Hematopoietic multipotent progenitor cell treated with erythropoietin and hydrocortisone succinate and interleukin-3 and kit ligand, for 15 days (in vitro differentiated cells): ENCODE measurements at places on chromosomes 16 and 17.
A peak's percentile ranks its signal among the peaks of the same experiment; 100 is the strongest.

DNA sequence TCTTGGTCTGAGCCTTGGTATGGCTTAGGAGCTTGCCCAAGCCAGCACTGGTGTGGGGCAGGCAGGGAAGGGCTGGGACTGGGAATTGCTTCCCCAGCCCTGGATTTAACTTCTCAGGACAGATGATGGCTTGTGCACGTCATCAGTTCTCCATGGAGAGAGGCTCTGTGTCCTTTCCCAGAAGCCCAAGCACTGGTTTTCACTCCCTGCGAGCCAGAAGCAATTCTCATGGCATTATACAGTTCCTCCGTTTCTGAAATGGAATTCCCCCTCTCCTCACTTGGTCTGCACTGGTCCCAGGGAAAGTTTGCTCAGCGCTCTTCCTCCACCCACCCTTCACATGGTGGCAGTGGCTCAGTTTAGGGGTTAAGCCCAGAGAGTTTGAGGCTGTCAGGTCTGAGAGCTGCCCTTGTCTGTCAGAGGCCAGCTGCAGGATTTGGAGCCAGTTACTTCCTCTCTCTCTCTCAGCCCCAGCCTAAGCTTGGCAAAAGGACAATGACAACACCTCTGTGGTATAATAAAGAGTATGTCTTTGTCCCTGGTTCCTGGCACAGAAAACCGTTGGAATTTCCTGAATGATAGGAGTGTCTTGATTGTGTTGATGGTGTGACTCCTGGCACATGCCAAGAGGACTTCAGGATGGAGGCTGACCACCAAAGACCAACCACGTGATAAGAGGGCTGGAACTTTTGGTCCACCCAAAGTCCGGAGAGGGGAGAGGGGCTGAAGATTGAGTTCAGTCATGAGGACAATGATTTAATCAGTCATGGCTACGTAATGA is 219.6 kb upstream of the TNRC6C start:
- no peak for DNase-seq

GRCh38 chr17:74773871-74774286 is 2.3 kb downstream of the NAT9 start:
- DNase-seq, result no peak

- DNase-seq, result no peak
Measured at GRCh38 chr17:48215583-48216139, 108.1 kb downstream of the SNX11 start.

DNA sequence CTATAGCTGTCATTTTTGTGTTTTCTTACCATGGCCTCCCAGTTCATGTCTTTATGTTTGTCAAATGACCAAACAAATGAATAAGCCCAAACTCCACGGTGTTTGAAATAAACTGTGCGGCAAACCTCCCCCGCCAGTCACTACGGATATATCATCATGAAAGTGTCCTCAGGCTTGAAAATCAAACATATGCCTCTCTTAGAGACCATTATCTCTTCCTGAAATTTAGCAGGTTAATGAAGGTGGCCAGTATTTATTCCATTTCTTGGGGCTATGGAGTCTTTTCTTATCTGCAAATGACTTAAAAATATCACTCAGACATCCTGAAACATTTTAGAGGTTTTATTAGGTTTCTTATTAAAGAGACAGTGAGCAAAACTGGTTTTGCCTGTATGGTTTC is 610.3 kb upstream of the CDH5 start:
- DNase-seq, result no peak

DNA sequence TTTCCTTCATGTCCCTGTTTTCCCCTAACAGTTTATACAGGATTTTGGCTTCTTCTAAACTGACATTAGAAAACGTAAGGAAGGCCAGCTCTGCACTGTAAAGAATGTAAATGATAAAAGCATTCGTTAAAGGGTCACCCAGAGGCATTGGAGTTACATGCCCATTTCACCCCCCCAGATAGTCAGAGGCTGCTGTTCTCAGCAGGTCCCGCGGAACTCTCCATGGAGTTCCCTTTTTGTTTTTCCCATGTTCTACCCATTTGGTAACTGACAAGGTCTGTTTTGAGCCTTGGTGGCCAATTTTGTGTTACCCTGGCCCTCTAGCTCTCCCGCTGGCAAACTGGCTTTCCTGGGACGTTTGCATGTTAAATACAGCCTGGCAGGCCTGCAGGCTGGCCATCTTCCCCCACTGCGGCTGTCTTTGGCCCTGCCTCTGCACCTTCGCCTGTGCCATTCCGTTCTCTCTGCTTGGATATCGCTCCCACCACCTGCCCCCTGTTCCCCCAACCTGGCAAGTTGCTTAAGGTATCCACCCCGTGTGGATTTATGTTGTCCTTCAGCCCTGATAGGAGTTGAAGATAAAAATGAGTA is 49.7 kb downstream of the EPN2 start:
- no peak for DNase-seq

DNA sequence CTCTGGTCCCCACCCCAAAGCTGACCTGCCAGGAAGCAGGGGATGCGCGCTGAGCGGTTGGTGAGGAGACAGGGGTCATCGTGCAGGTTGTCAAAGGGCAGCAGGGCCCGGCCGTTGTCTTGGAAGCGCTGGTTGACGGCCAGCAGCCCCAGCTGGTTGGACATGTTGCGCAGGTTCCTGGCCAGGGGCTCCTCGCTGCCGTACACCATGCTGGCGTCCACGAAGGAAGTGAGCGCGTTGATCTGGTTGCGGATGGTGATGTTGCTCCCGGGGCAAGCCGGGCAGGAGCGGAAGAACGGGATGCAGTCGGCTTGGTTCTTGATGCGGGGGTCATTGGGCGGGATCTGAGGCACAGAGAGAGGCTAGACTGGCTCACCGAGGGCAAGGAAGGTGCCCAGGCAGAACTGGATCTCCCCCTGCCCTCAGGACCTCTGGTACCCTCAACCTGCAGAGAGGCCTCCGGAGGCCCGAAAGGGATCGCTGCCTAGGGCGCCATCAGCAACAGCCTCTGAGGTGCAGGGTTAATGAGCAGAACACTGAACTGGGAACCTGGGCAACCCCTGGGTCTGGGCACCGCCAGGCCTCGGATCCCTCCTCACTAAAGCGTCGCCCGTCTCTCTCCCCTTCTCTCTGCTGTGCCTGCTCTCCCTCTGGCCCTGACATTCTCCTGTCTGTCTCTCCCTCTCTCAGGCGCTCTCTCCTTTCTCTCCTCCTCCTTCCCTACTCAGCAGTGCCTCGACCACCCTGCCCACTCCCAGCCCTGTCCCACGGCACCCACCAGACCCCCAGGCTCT is 2.7 kb downstream of the MPO start:
- no peak for DNase-seq

DNA sequence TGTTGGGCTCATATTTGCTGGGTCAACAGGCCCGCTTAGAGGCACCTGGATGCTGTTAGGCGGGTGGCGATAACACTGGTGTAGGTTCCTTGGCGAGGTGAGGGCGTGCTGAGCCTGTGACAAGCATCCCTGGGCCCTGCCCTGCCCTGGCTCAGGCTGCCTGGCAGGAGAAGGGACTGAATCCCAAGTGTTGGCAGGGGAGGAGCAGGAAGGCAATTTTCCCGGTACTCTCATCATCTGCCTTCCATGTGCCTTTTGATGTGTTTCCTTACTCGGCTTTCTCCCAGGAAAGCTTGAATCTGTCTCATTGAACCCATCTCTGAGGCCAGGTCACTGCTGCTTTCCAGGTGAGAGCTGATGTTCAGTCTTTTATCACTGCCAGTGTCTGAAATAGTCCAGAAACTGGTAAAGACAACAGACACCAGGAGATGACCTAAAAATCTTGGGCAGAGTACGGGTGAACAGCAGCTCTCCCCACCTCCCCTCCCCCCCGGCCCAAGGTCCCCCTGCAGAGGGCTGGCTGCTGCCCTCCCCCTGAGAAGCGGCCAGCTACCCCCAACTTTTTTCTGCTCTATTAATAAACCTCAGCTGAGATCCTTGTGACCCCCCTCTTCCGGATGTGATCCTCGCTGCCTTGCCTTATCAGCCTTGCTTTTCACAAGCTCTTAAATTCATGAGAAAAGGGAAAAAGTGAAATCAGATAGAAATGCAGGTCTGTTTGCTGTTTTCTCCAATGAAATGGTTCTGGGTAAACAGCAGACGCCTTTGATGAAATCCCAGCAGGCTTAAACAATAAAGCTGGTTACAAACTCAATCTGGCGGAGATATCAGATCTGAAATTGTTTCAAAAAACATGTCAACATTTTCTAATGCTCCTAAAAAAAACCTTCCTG is 29.0 kb downstream of the RTN4RL1 start:
- no peak for DNase-seq

DNA sequence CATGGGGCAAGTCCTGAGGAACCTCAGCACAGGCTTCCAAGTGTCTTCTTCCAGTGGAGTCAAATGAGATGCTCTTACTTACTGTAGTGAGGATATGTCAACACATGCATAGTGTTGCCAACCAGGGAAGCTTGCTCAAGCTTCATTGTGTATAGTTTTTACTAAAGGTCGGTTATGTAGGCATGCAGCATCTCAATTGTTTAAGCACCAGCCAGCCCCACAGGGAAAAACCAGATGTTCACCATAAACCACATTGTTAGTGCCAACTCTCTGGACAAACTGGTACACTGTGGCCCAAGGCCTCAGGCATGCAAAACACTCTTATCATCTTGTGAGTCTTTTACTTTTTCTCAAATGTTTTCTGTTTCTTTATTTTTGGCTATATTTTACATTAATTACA is 152.1 kb downstream of the PHKB start:
- DNase-seq, result no peak

DNA sequence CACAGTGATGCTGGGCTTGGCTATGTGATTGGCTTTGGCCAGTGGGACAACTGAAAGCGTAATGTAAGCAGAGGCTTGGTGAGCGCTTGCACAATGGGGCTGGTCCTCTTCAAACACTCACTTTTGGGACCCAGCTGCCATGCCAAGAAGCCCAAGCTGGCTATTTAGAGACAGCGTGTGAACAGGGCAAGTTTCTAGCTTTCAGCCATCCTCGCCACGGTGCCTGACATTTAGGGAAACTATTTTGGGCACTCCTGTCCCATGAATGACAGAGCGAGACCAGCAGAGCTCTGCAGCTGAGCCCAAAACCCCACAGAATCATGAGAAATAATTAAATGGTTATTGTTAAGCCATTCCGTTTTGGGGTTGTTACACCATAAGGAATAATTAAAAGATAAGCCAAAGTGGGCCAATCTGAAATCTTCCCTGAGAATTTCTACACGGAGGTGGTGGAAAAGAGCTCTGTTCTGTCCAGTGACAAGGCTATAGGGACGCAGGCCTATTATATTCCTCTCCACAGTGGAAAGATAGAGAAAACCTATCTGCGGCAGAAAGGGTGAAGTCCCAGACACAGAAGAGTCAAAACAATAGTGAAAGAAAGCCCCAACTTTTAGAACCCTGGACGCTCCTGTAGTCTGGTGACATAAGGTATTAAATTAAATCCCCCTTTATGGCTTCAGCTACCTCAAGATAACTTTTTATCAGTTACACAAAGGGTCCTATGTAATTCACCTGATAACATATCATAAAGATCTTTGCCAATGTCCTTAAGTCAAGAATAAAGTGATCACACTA is 10.8 kb upstream of the RPRML start:
- DNase-seq, result no peak

- no peak for DNase-seq
Measured at GRCh38 chr16:72473631-72474030, 301.7 kb upstream of the PMFBP1 start.

- peak; percentile 33 for DNase-seq
Measured at GRCh38 chr16:21239646-21240045, 6.1 kb downstream of the ANKS4B start.

DNA sequence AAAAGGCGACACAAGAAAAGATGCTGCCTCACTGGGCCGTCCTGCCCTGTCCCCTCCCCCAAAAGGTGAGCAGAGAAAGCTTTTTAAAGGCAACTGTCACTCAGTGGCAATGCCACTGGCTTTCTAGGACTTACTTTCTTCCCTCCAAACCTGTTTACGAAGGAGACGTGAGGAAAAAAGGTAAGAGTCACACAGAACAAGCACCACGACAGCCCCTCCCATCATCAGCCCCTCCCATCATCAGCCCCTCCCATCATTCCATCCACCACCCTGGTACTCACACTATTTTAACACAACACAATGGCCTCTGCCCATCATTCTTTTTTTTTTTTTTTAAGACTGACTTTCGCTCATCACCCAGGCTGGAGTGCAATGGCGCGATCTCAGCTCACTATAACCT is 77.1 kb downstream of the NXN start:
- DNase-seq, result no peak

GRCh38 chr17:6660805-6661463 is 9.4 kb downstream of the C17orf100 start:
- no peak for DNase-seq

GRCh38 chr17:39663688-39664580 is 1.2 kb upstream of the TCAP start:
- no peak for DNase-seq
